ENCODE measurements at places on chromosomes 1 and 21.
A peak's percentile ranks its signal among the peaks of the same experiment; 100 is the strongest.

- DNase-seq, result no peak
Measured at GRCh38 chr1:51444534-51445192, 74.4 kb downstream of the EPS15 start.

GRCh38 chr1:218462116-218462515, 117.0 kb downstream of the TGFB2 start:
- DNase-seq, result no peak

- DNase-seq, result no peak
Measured at GRCh38 chr1:56297904-56298303, 281.5 kb downstream of the PLPP3 start.

DNA sequence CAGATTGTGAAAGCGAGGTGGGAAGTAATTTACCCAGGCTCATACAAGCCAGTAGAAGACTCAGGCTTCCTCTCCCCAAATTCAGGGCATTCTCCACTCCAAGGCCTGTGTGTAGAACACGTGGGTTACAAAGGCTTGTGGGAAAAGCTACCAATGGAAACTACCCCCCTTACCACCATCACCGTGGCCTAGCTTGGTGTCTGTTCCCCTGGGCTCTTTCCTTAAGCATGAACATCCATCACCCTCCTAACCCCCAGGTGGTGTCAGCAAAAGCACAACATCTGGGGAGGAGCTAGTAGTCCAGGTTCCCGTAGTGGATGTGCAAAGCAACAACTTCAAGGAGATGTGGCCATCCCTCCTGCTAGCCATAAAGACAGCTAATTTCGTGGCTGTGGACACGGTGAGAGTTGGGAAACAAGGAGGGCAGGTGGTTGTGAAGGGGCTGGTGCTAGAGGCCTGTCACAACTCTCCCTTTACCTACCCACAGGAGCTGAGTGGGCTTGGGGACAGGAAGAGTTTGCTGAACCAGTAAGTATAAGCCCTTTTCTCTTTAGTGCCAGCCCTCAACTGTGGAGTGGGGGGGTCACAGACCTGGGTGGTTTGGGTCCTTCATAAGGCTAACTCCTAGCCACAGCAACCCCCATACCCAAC, 701 bp upstream of the MUTYH start:
- DNase-seq, result no peak

- DNase-seq, result no peak
Measured at GRCh38 chr1:158105352-158106095, 75.2 kb upstream of the CD1D start.

DNA sequence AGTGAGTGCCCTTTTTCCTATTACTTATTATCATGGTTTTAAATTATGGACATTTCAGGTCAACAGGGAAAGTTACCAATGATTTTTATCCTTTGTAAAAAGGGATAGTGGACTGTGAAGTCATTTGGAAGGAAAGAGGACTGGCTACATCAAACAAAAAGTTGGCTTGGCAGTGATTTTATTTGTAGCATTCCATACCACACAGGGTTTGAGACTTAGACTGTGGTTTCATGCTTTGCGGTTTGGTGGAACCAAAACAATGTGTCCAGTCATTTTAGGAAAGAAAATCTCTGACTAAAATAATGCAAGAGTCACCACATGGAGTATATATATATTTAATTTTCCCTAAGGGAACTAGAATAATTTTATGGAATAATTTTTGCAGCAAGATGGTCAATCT, 239.5 kb downstream of the HMCN1 start:
- DNase-seq, result no peak

DNA sequence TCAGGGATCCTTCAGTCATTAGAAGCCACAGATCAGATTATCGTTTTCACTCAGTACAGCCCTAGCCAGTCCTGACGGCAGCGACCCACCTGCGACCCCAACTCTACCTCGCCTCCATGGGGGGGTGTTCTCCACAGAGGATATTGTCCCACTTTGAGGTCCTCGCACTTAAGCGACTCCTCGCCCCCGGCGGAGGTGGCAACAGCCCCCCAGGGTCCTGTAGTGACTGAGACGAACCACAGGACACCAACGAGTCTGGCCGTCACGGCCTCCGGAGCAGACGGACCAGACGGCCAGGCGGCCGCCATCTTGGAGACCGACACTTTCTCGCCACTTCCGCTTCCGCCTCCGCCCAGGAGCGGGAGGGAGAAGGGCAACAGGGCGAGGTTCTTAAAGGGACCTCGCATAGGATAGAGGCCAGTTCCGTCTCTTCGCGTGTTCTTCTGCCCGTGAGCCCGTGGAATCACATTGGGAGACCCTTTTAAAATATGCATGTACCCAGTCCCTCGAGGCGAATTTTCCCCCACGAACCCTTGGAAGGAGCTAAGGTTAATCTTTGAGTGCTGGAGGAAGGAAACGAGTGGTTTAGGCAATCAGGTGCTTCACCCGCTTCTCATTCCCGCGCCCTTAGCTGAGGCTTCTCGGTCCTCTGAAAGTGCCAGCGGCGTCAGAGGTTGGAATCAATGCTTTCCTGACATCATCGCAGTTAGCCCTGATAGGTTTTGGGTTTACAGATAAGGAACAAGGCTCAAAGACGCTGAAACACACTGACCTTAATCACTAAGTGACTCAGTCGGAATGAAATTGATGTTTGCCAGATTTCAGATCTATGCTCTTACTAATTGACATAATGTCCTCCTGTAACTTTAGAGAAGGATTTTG, at the start of gene TM2D1:
Gene TM2D1 (minus strand): TSS at position 329 of the 882 bp plus-strand sequence. CDS start 21 bp downstream, at position 308.
- peak; percentile 82 for DNase-seq

- DNase-seq, result no peak
Measured at GRCh38 chr1:37905727-37906126, 41.1 kb downstream of the INPP5B start.

- DNase-seq, result no peak
Measured at GRCh38 chr1:204190212-204191211, 5.8 kb downstream of the KISS1 start.

- no peak for DNase-seq
Measured at GRCh38 chr21:28308516-28308915, 684.2 kb downstream of the LTN1 start.

DNA sequence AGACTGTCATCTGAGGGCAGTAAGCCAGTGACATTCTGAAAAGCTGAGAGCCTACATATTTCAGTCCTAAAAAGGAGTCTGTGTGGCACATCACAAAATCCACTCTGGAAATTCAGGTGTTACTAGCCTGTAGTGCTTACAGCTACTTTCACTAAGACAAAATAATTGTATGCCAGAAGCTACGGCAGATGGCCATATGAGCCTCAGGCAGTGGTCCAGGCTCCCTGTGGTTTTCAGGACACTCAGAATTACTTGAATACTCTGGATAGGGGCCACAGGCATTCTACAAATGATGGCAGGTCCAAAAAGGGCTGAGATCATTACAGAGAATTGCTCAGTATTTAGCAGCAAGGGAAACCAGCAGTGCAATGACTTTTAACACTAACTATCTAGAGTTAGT, 527.1 kb downstream of the MRPL39 start:
- DNase-seq, result no peak

DNA sequence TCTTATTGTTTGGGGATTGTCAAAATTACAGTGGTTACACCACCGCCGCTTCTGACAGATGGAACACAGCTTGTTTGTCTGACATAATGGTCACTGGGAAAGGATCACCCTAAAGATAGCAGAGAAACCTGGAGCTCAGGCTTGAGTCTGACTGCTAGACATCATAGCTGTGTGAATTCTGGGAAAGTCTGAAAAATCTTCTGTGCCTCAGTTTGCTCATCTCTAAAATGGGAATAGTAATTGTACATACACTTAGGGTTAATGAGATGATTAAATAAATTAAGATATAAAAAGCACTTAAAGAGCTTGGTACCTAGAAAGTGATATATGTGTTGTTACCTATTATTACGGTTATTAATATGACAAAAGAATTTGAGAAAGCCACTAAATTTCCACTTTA, 39.7 kb upstream of the NRIP1 start:
- DNase-seq, result no peak

GRCh38 chr1:68162761-68163160, 69.6 kb downstream of the WLS start:
- DNase-seq, result no peak
